Karpas-422 (cell line): ENCODE measurements at places on chromosomes 3 and 15.

GRCh38 chr15:93985176-93985575, 246.2 kb upstream of the MCTP2 start:
- DNase-seq: no peak

GRCh38 chr15:74793135-74794028, 11.5 kb downstream of the CSK start:
- peak; percentile 87 for DNase-seq

DNA sequence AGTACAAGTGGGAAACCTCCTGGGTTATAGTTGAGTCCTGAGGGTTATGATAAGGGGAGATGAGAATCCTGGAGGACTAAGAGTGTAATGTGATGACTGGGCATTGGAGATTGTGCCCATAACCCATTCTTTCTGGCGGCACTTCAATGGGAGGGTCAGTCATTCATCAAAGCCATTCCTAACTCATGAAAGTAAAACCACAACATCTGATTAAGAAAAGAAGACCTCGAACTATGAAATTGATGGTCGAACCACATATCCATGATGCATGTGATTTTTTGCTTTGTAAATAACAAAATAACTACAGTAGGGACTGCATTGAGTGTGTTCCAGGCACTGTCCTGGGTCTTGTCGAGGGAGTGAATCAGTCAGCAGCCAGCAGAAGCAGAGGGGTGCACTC, 215.1 kb downstream of the SHQ1 start:
- DNase-seq: no peak

- DNase-seq: no peak
These were observed 81.4 kb upstream of the CHD2 start for GRCh38 chr15:92818651-92819277.

- no peak for DNase-seq
These were observed 139.8 kb downstream of the RPL22L1 start for GRCh38 chr3:170730071-170730812.

- DNase-seq: no peak
These were observed 100.8 kb upstream of the ALDH1A3 start for GRCh38 chr15:100778831-100779288.

- no peak for DNase-seq
These were observed 70.4 kb upstream of the SETMAR start for GRCh38 chr3:4232798-4233197.

- no peak for DNase-seq
These were observed 13.3 kb upstream of the PXYLP1 start for GRCh38 chr3:141218162-141218835.

DNA sequence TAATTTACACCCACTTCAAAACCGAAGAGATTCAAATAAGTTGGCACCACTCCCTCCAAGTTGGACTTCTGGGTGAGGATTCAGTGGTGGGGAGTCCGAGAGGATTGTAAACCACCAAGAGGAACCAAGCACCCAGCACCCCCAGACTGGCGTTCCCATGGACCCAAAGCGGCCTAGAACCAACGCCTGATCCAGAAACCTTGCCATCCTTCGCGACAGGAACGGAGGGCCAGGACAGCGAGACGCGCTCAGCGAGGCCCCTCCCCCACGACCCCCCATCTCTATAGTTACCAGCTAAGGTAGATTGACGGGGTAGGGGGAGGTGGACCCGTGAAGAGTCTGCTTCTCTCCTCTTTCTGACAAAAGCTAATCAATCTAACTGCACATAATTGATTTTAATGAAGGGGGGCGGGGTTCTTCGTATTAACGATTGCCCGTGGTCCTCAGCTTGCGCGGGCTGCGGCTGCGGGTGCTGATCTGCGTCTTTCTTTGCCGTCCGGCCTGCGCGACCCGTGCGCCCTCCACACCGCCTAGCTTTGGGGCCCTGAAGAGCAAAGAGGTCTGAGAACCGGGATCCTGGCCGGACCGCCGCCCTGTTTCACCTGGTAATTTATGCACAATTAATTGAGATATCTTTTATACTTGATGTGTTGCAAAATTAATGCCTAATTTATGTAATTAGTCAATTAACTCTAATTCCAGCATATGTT, 10.9 kb upstream of the FOXB1 start:
- DNase-seq: no peak

GRCh38 chr3:52398670-52399081, 46.2 kb downstream of the SEMA3G start:
- DNase-seq: no peak

- DNase-seq: no peak
These were observed 449.9 kb downstream of the PDCD6IP start for GRCh38 chr3:34248352-34248751.

DNA sequence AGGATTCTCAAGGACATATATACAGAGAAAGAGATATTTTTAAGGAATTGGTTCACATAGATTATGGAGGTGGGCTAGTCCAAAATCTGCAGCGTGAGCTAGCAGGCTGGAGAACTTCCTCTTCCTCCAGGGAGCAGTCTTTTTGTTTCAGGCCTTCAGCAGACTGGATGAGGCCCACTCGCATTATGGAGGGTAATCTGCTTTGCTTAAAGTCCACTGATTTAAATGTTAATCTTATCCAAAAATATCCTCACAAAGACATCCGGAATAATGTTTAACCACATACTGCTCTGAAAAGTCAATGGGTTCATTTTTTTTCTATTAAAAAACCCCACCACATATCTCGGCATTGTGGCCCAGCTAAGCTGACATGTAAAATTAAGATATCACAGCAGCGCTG, 22.2 kb upstream of the NRROS start:
- peak; percentile 79 for DNase-seq
